Stimulated activated memory B cell treated with anti-CD40 and anti-IgM and Interleukin-4, amounts not matched to agents 10 μg/mL and 1 μg/mL and 100 μg/mL, for 72 hours (primary cell): ENCODE measurements at places on chromosomes 11 and 22.

GRCh38 chr11:116927163-116927974 lies 89.9 kb upstream of the APOA1 start:
- ATAC-seq, result no peak

DNA sequence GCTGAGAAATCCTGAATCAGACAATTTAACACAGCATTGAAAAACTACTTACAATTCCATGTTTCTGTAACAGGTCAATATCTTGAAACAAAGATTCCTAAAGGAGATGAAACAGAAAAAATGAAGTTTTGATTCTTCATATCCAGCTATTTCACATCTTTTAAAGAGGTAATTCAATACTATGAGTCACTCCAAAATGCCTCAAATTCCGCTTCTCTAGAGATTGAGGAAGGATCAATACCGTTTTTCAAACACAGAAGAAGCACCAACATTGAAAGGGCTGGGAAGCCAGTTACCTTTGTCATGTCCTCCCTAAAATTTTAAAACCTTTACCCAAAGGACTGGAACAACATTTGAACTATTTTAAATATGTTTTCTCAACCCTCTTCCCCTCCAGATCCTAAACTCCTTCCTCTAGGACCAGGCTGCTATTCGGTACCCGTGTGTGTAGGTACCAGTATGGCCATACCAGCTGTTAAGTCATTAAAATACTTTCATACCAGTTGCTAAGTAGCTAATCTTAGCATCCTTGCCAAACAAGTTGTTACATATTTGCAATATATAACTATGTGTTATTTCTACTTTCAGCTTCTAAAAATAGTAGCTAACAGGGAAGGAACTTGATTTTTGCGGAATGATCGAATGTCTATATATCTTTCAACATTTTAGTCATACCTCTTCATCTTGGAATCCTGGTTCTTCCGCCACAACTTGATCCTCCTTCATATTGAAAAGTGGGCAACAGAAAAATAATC lies 2.3 kb downstream of the DMC1 start:
- no peak for ATAC-seq

GRCh38 chr11:19511413-19512183 lies 201.0 kb upstream of the NAV2 start:
- no peak for ATAC-seq

- peak; percentile 90 for ATAC-seq
These were observed 79.3 kb upstream of the SORL1 start for GRCh38 chr11:121372671-121373429.

- no peak for ATAC-seq
These were observed 366.9 kb downstream of the BRD1 start for GRCh38 chr22:49460592-49461281.

- ATAC-seq, result no peak
These were observed 102.7 kb downstream of the PHF21B start for GRCh38 chr22:44906999-44907644.

- ATAC-seq, result no peak
These were observed 81.4 kb downstream of the BBOX1 start for GRCh38 chr11:27122001-27122400.

DNA sequence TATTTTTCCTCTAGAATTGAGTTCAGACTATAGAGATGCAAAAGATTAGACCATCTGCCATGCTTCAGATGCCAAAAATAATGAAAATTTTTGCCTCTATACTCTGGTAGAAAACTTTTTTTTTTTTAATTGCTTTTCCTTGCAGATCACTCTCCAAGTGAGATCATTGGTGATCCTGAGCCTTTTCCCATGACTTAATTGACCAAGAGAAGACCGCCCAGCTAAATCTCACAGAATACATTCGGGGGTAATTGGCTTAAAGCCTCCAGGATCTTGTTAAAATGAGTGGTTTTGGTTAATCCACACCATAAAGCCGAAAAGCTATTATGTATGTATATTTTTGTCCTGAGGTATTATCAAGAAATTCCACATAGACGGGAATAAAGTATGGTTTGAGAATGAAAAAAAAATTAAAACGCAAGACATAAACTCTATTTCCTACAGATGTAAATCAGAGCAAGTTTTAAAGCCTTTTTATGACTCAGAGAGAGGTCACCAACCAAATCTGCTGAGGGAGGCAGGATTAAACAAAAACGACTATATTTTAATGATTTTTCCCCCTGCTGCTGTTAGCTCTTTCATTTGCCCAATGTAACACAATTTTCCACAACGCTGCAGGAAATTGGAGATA lies 64.0 kb downstream of the PARVA start:
- ATAC-seq, result no peak

DNA sequence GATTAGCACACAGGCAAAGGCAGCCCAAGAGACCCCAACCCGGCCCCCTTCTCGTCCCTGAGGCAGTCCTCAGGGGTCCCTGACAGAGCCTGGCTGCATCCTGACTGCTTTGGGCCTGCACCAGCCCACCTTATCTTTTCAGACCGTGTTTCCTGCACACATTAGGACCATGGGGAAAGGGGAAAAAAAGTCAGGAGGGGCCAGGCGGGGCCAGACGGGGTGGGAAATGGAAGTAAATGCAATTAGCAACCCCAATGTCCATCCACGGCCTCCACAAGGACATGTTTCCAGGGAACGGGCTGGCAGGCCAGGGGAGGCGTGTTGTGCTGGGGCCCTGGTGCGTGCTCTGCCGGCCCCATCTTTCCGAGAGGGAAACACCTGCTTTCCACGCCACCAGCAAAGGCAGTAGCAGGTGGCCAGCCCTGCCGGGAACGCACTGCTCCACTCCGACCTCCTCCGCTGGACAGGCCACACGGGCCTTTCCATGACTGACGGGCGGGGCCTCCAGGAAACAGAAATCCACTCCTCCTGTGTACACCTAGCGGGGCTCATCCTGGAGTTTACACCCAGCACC lies 7.4 kb downstream of the EHD1 start:
- no peak for ATAC-seq

DNA sequence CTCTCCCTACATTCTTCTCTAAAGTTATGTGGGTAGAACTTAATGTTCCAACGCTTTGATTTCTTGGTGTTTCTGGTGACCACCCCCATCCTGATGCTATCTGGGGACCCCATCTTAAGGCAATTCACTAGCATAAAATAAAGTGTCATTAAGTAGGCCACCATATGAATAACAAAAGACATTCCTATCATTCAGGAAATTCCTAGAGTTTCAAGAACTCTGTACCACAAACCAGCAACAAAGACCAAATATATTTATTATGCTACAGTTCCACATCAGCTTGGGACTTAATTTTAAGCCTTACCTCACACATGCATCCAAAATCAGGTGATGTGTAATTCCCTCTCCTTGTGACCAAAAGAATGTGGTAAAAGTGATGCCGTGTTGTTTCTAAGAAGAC lies 254.6 kb upstream of the LRRC4C start:
- ATAC-seq, result no peak

- ATAC-seq, result no peak
These were observed 34.0 kb upstream of the SMIM38 start for GRCh38 chr11:69121621-69122325.

GRCh38 chr11:3046190-3046589 lies 11.0 kb downstream of the CARS1 start:
- no peak for ATAC-seq

GRCh38 chr11:108944471-108945178 lies 279.8 kb downstream of the DDX10 start:
- no peak for ATAC-seq

DNA sequence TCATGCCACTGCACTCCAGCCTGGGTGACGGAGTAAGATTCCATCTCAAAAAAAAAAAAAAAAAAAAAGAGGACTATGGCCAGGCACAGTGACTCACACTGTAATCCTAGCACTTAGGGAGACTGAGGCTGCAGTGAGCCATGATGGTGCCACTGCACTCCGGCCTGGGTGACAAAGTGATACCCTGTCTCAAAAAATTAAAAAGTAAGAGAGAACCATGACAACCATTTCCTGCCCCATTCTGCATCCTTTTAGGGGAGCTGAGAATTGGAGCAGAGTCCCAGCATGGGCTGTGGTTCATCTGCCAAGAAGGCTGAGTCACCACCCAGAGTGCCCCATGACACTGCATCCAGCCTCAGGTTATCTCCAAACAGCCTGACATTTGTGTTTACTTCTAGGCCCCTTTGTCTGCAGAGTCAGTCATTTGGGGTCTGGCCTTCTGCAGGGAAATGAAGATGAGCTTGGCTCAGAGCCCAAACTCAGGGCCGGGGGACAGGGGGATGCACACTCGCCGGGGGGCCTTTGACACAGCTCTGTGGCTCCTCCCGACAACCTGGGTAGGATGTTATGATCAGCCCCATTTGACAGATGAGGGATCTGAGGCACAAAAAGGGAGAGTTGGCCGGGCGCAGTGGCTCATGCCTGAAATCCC lies 4.7 kb downstream of the CSDC2 start:
- ATAC-seq, result no peak

DNA sequence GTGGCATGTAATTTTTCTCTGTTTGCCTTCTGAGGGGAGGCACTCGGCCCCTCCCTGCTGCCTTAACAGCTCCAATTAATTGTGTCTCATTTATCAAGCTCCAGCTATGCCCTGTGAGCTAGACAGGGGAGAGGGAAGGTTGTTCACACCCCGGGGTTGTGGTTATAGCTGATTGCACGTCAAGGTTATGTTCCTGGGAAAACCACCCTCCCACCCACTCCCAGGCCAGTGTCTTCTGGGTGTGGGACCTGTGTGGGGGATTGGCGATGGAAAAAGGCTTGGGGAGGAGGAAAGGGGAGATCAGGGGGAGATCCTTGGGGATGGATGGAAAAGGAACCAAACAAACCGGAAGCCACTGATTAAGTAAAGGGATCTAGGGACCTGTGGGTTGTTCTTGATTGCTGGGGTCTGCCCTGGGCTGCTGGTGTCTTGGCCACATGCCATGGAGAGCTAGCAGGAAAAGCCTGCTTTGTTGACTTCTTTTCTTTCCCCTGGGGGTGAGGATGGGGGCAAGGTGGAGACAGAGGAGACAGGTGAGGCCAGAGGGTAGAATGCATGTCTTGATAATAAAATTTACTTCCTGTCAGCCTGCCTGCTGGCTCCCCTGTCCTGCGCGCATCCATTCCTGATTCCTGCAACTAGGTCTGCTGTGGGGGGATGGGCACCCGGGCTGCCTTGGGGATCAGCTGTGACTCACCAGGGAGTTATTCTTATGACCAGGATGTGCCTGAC lies 13.5 kb upstream of the SORL1-AS1 start:
- no peak for ATAC-seq

DNA sequence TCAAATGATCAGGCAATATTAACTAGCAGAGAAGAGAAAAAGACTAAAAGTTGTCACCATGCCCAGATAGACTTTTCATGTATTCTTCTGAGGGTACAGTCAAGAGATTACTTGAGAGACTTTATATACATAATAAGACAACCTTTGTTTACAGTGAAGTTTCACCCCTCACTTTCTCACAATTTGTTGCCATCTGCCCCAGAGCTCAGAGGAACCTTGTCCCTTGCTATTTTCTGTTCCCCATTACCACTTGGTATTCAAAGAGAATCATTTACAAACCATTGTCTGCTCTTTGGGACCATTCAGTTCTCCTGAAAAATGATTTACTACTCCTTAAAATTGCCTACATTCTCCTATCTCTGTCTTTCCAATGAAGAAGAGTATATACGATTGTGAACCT lies 544.6 kb downstream of the CNTN5 start:
- no peak for ATAC-seq

DNA sequence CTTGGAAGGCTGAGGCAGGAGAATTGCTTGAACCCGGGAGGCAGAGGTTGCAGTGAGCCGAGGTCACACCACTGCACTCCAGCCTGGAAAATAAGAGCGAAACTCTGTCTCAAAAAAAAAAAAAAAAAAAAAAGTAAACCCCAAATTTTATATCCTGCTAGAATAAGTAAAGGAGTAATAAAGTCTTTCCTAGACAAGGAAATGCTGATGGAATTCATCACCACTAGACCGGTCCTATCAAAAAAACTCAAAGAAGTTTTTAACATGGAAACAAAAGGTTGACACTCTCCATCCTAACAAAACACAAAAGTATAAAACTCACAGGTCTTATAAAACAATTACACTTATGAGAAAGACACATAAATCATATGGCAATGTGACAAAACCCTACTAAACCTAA lies 213.9 kb downstream of the SBF2 start:
- no peak for ATAC-seq

DNA sequence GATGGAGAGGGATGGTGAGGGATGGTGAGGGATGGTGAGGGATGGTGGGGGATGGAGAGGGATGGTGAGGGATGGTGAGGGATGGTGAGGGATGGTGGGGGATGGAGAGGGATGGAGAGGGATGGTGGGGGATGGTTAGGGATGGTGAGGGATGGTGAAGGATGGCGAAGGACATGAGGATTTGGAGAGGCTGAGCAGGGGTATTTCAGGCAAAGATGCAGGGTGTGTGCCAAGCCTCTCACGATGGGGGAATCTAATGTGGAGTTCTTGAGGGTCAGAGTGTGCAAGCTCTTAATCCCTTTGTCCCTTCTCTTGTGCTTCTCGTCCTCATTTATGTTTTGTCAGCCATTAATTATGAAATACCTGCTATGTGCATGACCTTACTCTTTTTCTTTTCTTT lies 7.5 kb upstream of the PLA2G6 start:
- no peak for ATAC-seq

DNA sequence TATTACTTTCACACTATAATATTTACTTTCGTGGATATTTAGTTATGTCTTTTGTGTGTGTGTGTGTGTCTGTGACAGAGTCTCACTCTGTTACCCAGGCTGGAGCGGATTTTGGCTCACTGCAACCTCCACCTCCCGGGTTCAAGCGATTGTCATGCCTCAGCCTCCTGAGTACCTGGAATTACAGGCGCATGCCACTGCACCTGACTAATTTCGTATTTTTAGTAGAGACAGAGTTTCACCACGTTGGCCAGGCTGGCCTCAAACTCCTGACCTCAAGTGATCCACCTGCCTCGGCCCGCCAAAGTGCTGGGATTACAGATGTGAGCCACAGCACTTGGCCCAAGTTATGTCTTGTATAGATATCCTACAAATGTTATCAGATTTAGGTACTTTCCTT lies 9.9 kb downstream of the PISD start:
- no peak for ATAC-seq

DNA sequence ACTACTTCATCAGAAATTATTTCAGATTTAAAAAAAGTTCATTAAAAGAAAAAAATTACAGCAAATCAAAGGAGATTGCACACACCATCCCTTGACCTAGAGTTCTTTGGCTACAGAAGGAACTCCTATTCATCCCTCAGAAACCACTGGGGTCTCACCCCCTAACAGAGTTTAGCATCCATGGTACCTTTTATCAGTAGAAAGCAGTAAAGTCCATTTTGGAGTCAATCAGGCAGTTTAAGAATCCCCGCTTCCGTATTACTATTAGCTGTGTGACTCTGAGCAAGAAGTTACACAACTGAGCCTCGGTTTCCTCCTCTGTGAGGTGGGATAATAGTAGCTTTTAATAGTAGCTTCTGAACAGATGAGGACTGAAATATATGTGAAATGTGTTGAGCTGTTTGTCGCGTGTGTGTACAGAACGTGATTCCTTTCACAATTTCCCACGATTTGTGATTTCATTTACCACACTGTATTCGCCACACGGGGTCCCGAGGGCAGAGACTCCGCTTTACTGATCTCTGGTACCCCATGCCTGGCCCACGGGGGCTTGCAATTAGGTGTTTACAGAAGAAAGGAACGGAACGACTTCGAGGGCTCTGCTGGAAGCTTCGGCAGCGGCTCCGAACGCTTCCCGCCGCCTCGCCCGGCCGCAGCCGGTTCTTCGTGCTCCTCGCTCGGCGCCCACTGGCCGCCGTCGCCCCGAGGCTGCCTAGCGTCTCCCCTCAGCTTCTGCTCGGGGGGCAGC lies 72.5 kb upstream of the ZBED5 start:
- ATAC-seq, result no peak

GRCh38 chr11:8384199-8384821 lies 120.6 kb upstream of the LMO1 start:
- ATAC-seq, result peak; percentile 55
